Activated naive CD4-positive, alpha-beta T cell treated with anti-CD3 and anti-CD28 coated beads, Interleukin-2, amount 50 U/mL, for 72 hours (primary cell): ENCODE measurements at places on chromosomes 6 and 20.

- DNase-seq, result no peak
Observed at GRCh38 chr20:57400821-57401564, 9.8 kb downstream of the RBM38 start.

- DNase-seq, result peak; percentile 69
Observed at GRCh38 chr6:36769676-36770499, 69.4 kb downstream of the CPNE5 start.

GRCh38 chr6:142195862-142196541, 48.9 kb downstream of the VTA1 start:
- no peak for DNase-seq

DNA sequence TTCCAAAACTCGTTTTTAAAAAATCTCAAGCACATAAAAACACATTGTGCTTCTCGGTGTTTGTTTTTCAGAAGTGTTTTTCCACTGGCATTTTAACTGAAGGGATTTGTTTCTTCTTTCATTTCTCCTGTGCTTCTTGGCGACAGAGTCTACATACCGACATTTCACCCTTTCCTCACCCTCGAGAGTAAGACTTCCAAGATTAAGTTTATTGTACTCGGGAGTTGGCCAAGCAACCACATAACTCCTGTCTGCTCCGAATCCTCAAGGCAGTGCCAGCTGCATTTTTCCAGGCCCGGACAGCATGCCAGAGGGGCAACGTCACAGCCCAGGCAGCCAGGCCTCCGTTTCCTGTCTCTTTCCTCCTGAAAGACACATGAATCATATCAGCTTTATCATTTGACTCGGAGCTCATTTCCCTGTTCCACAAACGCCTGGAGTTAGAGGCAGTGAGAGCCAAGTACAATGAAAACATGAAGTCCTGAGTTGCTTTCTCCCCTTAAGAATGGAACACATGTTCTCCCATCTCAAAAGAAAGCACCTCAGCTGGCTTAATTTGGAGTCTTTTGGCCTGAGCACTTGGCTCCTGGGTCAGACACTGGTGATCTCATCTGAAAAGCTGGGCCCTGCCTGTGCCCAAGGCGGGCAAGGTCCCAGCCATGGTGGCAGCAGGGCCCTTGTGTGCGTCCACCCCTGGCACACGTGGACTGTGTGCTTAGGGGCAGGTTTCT, 23.2 kb upstream of the FAM50B start:
- no peak for DNase-seq

GRCh38 chr6:76694795-76695194, 622.3 kb upstream of the IMPG1 start:
- DNase-seq, result no peak

DNA sequence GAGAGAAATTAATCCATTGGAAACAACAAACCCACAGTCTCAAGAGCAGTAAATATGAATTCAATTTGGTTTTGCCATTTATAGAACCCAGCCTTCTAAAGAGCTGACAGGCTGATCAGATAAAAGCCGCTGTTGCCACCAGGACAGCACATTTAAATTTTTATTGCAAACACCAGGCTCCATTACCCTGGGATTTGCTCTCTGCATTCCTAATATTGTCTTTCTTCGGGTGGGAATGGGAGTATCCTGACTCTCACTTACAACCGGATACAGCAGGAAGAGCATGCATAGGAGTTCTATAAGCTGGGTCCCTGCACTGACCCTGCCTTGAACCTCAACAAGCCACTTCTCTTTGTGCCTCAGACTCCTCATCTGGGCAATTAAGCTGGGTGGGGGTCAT, 142.9 kb downstream of the LRFN2 start:
- DNase-seq, result no peak

DNA sequence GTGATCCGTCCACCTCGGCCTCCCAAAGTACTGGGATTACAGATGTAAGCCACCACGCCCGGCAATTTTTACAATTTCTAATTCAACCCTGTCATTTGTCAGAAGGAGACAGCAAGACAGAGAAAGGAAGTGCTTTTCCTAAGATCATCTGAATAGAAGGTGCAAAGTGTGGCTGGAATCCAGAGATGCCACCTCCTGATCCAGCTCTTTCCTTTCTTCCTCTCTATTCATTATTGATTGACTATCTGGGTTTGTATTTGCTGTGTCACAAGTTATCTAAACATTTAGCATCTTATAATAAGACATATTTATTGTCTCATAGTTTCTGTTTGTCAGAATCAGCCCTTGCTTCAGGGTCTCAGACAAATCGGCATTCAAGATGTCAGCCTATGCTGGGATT, 217.7 kb downstream of the BCAS1 start:
- no peak for DNase-seq

- DNase-seq, result no peak
Observed at GRCh38 chr6:90413867-90414266, 117.2 kb upstream of the BACH2 start.

DNA sequence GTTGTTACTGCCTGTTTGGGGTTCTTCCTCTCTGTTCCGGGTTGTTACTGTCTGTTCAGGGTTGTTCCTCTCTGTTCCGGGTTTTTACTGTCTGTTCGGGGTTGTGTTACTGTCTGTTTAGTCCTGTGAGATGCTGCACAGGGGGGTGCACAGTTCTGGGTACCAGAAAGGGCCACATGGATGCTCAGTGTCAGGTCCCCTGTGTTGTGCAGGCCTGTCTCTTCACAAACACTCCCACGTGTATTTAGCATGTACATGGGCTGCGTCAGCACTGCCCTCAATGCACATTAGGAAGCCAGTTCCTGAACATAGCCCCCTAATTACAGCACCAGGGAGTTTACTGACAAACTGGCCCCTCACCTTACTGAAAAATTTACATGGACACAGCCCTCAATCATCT, 118.5 kb downstream of the DLL1 start:
- DNase-seq, result peak; percentile 9

DNA sequence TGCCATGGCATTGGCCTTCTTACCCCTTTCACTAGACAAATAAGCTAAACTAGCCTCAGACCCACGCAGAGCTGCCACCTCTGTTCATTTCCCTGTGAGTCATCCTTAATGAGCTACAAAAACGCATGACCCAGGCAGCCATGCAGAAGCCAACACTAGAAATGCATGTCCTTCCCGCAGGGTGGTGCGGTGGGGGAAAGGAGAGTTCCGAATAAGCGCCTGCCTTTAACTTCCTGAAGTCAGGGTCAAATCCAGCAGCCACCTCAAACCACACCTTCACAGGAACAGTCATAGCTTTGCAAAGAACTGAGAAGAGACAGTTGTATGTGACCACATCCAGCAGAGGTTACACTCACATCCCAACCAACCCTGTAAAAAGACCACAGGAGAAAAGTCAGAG, 40.4 kb downstream of the IRF4 start:
- peak; percentile 78 for DNase-seq

DNA sequence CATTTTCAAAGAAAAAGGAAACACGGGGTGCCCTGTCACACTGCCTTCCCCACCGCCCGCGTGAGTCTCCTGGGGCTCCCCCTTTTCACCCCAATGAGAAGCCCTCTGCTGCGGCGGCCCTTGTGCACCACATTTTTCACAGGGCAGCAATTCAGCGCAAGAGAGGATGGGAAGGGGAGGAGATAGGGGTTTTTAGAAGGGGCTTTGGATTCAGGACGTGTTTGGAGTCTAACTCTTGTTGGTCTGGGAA, 726 bp upstream of the ARFGEF3 start:
- no peak for DNase-seq

DNA sequence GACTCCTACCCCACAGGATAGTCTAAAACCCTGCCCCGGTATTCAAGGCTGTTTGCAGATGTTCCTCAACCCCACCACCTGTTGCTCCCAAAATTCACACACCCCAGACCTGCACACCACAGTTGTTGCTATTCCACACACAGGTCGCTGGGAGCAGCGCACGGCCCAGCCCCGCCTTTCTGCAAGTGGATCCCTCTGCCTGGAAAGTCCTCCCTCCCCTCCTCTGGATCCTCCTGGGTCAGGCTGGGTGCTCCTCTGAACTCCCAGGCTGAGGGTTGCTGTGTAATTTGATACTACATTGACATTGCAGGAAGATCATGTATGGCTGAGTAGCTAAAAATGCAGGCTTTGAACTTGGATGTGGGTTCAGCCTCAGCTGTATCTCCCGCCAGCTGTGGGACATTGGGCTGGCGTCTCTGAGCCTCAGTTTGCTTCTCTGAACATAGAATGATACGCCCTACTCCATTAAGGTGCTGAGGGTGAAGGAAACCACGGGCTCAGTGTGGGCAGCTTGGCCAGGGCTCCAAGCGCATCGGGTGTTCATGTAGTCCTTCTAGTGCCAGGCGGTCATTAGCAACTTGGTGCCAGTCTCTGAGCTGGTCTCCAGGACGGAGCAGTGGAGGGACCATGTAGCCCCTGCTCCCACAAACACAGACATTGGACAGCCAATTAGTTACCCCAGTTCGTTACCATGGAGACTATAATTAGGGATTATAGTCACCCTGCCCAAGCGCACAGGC, 13.9 kb upstream of the CCN5 start:
- DNase-seq, result no peak

DNA sequence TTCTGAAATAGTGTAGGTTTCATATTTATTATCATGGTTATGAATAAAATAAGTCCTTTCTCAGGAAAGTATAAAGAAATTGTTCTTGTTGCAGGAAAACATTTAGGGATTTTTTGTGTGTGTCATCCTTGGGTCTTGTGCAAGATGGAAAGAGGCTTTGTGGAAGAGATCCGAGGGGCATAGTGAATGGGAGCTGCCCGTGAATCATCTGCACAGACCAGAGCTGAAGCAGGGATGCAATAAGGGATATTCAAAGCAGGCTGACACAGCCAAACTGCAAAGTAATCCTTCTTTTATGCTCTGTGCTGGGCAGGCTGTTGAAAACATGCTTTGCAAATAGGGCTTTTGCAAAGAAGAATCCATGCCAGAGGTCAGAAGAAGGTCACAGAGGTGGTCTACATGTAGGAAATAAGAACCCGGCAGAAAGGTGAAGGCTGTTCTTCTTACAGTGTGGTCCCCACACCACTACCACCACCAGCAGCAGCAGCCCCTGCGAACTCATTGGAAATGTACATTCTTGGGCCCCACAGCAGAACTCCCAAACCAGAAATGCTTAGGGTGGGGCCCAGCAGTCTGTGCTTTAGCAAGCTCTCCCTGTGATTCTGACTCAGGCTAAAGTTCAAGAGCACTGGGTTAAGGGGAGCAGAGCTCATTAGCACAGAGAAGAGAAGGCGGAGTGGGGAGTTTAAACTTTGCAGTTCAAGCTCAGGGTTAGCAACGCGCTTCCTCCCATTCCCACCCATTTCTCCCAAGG, 237.6 kb downstream of the QKI start:
- no peak for DNase-seq

- no peak for DNase-seq
Observed at GRCh38 chr6:144581812-144582537, 296.8 kb downstream of the UTRN start.

DNA sequence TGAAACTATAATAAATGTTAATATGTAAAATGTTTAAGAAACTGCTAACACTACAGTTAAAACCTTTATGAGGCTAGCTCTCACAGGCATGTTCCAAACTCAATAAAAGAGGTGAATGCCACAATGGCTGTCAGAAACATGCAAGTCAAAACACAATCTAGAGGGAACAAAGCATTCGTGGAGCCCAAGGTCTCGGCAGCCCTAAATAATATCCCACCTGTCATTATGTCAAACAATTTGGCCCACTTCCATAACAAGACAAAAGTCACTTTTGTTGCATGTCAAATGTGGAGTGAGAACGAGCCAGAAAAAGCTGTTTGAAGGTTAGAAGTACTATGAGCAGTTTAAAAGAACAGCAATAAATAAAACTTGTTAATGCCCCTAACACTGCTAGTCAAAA, 181.9 kb downstream of the GMDS start:
- no peak for DNase-seq

- DNase-seq, result no peak
Observed at GRCh38 chr6:111625461-111626391, 20.0 kb upstream of the TRAF3IP2 start.

DNA sequence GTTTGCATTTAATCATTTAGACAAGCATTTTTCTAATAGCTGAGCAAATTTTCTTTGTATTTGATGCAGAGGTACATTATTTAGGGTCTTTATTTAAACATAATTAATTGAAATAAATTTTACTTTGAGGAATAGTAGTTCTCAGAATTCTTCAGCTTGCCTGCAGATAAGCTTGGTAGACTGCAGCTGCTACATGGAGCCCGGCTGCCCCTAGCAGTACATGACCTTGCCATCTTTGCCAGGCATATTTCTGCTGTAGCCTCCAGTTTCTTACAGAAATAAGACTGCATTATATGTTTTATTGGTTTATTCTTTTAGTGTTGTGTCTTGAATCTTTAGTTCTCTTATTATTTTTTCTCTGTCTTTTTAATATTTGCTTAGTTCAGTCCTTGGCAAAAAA, 396.8 kb downstream of the QKI start:
- no peak for DNase-seq

- no peak for DNase-seq
Observed at GRCh38 chr6:139883776-139884175, 509.3 kb upstream of the CITED2 start.

DNA sequence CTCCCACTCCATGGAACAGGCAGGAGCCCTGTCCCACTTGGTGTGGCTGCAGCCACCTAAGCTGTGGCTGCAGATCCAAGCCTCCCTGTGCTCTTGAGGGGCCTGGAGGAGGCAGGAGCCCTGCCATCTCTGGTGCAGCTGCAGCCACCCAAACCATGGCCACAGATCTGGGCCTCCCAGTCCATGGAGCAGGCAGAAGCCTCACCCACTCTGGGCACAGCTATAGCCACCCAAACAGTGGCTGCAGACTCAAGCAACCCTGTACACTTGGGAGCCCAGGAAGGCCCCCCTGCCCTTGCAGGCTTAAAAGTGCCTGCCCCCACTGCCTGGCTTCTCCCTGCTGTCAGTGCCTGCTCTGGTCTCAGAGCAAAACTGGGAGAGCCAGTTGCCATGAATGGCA, 320.3 kb downstream of the RFPL4B start:
- DNase-seq, result no peak

DNA sequence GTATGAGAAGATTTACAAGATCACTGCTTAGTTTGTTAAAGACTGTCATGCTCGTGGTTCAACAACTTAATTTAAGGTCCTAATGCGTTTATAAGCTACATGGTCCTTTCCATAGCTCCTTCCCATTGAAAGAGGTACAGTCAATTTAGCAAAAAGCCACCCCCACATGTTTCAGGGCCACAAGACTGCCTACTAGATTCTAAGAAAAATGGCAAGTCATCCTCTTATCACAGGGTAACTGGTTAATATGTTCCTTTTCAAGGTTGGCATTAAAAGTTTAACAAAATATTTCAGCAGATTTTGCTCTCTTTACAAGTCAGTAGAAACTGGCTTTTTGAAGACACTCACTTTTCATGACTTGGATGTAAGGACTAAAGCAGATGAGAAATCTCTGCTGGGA, 15.7 kb downstream of the GSTA3 start:
- DNase-seq, result no peak

DNA sequence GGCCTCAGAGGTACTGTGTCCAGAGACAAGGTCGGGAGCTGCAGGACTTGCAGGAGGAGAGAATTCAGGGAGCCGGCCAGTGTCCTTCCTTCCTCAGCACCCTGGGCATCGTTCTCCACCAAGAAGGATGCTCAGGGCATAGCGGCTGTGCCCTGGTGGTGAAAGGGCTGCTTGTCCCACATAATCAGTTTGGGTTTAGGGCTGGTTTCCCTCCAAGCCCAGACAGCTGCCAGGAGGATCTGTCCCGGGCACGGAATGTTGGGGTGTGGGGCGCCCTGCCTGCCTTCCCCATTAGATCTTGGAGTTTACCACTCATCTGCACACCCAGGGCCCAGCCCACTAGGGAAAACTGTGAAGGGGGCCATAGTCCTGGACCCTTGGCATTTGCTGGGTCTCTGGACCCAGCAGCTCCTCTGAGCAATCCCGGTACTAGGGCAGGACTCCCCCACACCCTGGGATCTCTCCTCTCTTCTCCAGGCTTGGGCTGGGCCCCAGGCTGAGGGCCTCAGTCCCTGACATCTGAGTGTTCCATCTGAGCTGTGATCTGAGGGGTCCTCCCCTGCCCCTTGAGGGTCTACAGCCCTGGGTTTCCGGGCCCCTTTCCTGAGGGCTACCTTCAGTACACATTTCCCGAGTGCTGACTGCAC, 18.6 kb upstream of the SPDEF start:
- DNase-seq, result no peak
